ENCODE measurements at places on chromosomes 11 and 22.
A peak's percentile ranks its signal among the peaks of the same experiment; 100 is the strongest.

- peak; percentile 2 for DNase-seq
Measured at GRCh38 chr11:120912504-120912903, 111.4 kb upstream of the TBCEL start.

- DNase-seq = no peak
Measured at GRCh38 chr11:129723146-129723760, 92.4 kb upstream of the TMEM45B start.

GRCh38 chr11:96741068-96741467 lies 351.3 kb downstream of the JRKL start:
- no peak for DNase-seq

DNA sequence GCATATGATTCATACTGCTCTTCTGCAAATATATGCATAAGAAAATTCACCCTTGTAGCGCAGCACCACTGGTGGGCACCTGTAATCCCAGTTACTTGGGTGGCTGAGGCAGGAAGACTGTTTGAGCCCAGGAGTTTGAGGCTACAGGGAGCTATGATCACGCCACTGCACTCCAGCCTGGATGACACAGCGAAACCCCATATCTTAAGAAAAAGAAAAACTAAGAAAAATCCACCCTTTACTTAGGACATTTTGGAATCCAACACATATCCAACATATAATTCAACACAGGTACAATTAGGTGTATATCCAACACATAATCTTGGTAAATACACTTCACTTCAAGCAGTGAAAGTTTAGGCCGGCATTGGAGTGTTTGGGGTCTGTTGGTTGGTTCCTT lies 255.5 kb upstream of the PITPNB start:
- no peak for DNase-seq

- DNase-seq = no peak
Measured at GRCh38 chr22:41992496-41992895, 6.1 kb upstream of the WBP2NL start.

GRCh38 chr11:75347781-75348566 lies 3.5 kb downstream of the ARRB1 start:
- no peak for DNase-seq

DNA sequence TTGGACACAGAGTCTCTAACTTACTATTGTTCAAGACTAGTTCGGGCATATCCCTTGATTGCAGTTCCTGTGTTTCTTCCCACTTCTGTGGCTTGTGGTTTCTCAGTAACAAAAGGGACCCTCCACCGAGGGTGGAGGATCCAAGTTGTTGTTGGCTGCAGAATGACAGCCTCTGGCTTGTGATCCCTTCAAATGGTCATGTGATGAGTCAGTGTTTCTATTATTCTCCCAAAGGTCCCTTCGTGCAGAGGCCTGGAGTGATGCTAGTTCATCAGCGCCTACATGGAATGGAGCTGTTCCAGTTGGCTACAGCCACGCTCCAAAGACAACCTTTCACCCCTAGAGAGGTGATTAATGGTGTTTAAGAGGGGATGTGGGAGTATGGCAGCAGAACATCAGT lies 2.6 kb upstream of the VWCE start:
- DNase-seq = no peak

DNA sequence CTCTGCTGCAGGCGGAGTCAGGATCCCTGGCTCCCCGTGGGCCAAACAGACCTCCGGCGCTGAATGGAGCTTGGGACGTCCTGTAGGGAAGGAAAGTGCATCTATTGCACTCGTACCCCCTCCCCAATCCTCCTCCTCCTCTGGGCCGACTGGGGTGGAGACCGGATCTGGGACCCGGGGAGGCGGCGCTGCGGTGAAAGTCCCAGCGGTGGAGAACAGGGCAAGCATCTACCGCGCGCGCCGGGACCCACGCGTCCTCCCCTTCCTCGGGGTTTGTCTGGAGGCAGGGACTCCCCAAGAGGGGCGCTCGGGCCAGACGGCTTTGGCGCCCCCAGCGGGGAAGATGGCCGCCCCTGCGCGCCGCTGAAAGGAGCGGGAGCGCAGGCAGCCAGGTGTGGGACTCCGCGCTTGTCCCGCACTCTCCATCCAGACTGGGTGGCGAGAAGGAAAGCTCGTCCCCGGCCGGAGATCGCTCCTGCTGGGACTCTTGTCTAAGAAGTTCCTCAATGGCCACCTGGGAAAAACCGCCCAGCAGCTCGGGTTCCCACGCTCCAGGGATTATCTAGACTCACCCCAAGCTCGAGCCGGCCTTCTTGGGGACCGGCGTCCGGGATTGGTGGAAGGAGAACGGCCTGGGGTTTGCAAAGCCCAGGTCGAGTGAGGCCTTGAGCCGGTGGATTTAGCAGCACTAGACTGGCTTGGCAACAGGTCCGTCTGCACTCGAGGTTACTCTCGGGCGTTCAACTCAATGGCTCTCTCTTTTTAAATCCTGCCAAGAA lies 718 bp downstream of the FADS2 start:
- peak; percentile 18 for DNase-seq

DNA sequence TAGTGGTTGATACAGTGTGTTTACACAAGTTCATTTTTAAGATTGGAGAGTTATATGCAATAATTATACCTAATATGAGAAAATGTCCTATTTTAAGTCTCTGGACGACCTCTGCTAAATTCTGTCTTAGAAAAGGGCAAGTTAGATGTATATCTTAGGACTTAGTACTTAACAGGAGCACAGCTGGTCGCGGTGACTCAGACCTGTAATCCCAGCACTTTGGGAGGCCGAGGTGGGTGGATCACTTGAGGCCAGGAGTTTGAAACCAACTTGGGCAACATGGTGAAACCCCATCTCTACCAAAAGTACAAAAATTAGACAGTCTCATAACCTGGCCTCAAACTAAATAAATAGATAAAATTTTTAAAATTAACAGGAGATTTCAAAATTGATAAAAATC lies 27.2 kb downstream of the BSX start:
- DNase-seq = no peak

- DNase-seq = no peak
Measured at GRCh38 chr22:24989541-24989951, 37.0 kb downstream of the KIAA1671 start.

DNA sequence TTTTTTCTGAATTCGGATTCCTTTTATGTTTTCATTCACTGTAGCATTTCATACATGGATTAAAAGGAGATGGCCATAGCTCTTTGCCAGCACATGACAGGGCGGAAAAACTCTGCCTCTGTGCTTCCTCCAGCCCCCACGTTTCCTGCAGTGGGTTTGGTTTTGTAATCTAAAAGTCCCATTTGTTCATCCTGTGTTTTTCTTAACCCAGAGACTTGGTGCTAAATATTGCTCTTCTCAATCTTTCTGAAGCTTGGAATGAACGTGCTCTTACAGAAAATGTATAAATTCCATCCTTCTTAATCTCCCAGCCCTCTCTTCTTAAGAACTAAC lies 89.9 kb downstream of the PPP6R3 start:
- no peak for DNase-seq

DNA sequence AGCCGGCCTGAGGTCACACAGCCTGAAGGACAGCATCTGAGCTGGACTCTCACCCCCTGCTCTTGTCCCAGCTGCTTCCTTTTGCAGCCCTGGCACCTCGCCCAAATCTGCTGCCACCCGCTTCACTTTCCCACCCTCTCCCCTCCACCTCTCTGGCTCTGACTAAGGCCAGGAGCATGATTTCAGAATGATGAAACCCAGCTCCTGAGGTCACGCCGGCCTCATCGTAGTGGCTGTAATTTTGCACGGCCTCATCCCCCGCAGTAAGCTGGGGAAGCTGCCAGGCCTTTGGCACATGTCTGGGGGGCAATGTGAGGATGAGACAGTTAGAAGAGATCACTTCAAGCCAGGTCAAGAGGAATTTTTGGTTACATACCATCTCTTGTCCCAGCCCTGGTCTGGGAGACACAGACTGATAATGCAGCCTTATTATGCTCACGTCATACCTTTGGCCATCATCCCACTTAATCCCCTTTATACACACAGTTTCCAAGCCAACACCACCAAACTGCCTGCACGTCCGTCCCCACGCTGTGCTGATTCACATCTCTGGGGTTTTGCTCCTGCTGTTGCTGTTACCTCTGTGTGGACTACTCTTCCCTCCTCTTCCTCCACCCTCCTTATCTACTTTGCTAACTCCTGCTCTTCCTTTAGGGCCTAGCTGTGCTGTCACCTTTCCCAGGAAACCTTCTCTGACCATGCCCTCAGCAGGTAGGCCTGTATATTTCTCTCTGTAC lies 58.1 kb downstream of the CHRDL2 start:
- no peak for DNase-seq

GRCh38 chr22:46234969-46235368 lies 15.1 kb downstream of the CDPF1 start:
- no peak for DNase-seq

DNA sequence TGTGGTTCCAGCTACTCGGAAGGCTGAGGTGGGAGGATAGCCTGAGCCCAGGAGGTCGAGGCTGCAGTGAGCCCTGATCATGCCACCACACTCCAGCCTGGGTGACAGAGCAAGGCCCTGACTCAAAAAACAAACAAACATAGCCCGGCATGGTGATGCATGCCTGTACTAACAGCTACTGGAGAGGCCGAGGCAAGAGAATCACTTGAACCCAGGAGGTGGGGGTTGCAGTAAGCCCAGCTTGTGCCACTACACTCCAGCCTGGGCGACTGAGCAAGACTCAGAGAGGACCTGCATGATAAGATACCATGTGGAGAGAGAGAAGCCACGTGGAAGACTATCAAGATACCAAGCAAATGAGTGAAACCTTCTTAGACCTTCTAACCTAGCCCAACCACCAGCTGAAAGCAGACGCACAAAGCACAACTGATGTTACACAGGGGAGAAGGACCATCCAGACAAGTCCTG lies 36.1 kb downstream of the AMBRA1 start:
- DNase-seq = no peak

DNA sequence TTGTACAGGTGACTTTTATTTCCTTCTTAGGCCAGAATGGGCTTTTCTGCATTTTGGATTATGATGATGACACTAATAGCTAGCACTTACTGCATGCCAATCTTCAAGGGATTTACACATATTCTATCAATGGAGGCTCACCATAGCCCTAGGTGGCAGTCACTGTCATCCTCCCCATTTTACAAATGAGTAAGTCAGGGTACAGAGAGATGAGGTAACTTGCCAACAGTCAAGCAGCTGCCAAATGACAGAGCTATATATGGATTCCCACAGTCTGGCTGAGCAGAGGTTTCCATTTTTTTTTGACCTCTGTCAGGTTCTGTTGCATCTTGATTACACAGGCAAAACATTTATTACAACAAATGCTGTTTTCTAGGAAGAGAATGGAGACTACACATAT lies 23.8 kb upstream of the C11orf96 start:
- no peak for DNase-seq

DNA sequence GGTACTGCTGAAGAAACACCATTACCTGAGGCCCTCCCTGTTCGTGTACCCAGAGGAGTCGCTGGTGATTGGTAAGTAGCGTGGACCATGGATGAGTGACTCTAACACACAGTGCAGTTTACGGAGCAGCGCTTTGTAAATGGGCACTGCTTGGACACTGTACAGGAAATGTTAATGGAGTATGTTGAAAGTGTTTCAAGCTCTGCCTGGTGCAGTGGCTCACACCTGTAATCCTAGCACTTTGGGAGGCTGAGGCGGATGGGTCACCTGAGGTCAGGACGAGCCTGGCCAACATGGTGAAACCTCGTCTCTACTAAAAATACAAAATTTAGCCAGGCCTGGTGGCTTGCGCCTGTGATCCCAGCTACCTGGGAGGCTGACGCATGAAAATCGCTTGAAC lies 29.7 kb downstream of the XRCC6 start:
- DNase-seq = no peak

GRCh38 chr11:75303544-75304224 lies 47.8 kb downstream of the ARRB1 start:
- no peak for DNase-seq

- no peak for DNase-seq
Measured at GRCh38 chr11:122336706-122337105, 220.7 kb upstream of the BLID start.

- peak; percentile 80 for DNase-seq
Measured at GRCh38 chr11:129458756-129459535, 83.3 kb downstream of the BARX2 start.

DNA sequence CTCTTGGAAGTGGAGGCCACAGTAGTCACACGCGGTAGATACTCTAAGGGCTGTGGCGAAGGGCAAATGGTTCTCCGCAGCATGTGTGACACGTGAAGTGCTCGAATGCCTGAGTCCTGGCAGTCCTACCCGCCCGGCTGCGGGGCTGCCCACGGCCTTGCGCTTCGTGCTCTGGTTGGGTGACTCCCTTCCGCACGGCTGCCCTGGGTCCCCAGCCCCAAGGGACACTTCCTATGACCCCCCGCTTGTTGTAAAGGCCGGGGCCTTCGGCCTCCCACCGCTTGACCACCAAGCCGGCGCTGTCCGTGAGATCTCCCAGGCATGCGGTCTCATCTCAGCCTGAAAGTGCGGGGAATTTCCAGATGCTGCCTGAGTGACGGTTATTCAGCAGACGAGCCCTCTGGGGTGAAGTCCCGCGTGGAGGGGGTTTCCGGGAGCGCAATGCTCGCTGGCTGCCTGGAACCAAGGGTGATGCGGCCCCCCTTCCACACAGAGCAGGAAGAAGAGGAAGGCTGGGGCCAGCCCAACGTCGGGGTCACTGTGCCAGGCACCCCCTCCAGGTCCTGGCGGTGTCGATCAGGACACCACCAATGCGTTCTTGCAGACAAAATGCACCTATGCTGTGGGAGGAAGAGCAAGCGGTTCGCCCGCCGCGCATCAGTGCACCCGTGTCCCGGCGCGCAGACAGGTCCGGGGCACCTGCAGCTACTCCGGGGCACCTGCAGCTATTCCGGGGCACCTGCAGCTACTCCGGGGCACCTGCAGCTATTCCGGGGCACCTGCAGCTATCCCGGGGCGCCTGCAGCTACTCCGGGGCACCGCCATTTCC lies 171.2 kb downstream of the OPCML start:
- DNase-seq = no peak

DNA sequence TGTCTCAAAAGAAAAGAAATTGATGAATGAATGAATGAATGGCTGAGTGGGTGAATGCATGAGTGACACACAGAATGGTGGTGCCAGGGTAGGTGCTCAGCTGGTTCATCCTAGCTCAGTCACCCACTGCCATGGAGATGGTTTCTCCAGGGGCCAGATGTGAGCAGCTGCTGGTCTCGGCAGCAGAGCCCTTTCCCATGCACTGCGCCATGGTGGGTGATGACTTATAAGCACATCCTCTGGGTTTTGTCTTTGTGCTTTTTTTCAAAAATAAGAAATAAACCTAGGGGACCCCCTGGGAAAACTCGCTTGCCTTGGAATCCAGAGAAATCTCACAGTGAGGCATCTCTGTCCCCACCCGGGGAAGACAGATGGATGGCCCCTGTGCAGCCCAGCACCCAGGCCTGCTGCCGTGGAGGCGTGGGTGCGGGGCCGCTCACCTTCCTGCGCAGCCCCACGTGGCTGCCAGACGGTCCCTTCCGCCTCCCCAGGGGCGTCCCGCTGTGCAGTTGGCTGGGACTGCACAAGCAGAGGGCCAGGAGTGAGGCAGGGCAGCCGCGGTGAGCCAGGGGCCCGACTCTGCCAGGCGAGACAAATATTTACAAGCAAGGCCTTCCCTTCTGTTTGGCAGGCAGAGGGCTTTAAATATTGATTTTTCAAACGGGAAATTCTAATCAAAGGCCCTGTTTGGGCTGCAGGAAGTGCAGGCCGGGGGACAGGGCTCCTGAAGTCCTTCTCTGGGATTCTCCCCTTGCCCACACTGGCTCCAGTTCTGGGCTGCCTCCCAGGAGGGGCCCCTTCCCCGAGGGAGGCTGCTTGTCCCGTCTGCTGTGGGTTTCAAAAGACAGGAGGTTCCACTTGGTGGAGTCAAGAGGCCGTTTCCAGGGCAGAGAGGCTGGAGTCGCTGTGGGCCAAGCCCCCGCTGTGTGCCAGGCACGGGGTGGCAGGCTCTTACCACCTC lies 24.3 kb downstream of the MPPED1 start:
- DNase-seq = peak; percentile 52

All from NCI-H774 (cell line).